Nucleus accumbens (tissue), 56 donors: ENCODE measurements at places on chromosomes 7 and 10.

GRCh38 chr7:28136420-28136819 is 44.2 kb downstream of the JAZF1 start:
- no peak for DNase-seq

GRCh38 chr10:4313051-4313450 is 513.0 kb upstream of the AKR1E2 start:
- DNase-seq, result no peak

GRCh38 chr7:77245015-77245755 is 45.6 kb upstream of the FGL2 start:
- peak; percentile 4 for DNase-seq

DNA sequence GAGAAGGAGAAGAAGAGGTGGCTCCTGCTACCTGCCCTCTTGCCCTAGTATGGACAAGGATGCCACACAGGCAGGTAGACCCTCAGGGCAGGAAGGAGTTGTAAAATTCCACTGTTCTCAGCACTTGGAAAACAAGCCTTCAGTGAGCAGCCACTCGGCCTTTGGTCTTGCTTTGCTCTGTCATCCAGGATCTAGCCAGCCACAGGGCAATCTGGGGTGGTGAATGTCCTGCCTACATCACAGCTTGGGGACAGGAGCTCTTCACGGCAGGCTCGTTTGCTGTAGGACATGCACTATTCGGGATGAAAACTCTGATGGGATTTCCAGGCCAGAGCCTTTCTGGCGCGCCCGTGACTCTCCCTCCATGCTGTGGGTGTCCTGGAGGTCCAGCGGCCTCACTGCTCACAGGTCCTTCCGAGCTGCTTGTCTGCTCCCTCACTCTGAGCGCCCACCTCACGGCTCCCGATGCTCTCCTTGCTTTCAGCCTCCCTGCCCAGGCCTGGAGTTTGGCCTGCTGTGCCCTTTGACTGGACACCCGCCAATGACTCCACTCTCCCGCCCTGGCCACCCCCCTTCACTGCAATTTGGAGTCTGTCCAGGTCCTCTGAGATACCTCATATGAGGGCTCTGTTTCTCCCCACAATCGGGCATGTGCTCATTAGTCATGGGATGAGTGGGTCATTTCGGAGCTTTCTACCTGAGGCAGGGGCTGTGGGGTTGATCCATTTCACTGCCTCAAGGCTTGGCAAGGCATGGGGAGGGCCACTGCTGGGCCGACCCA is 227.2 kb upstream of the GRB10 start:
- no peak for DNase-seq

DNA sequence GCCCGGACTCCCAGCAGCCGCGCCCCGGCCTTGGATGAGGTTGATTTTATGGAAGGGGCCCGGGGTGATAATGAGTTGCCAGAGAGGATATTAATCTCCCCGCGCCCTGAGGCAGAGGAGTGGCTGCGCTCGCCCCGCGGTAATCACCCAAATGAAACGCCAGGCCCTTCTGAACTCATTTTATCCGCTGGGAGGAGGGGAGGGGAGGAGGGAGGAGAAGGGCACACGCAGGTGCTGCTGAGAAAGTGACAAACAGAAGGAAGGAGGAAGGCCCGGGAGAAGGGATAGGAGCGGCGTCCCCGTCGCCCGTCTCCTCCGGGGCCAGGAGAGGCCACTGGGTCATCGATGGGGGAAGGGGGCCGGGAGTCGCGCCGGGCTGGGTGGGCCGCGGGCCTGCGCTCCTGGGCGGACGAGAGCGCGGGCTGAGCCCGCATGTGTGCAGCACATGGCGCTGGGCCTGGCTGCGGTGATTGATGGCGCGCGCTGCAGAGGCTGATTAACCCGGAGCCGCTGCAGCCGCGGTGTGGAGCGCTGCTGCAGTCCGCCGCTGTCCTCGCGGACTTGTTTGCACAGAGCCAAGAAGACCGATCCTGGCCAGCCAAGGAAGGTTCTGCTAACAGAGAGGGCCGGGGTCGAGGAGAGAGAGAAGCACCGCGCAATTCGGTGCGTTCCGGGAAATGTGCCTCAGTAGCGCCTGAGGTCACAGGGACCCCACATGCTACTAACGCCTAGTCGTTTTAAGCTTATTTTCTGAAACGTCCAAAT is 6.5 kb downstream of the MNX1 start:
- DNase-seq, result no peak

DNA sequence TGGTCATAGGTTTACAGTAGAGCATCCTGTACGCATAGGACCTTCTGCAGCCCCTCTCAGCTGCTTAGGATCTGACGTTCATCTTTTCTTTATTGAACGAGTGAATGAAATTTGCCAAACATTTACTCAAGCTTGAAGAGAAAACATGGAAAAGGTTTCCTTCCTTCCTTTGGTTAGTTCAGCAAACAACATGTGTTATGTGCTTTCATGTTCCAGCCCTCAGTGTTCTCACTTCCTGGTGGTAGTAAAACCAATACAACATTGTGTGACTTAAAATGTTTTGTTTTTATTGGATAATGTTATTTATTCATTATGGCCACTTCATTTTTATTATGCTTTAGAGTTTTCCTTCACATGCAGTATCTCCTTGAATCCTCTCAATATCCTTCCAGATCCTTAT is 1.4 kb upstream of the CDCA7L start:
- no peak for DNase-seq

DNA sequence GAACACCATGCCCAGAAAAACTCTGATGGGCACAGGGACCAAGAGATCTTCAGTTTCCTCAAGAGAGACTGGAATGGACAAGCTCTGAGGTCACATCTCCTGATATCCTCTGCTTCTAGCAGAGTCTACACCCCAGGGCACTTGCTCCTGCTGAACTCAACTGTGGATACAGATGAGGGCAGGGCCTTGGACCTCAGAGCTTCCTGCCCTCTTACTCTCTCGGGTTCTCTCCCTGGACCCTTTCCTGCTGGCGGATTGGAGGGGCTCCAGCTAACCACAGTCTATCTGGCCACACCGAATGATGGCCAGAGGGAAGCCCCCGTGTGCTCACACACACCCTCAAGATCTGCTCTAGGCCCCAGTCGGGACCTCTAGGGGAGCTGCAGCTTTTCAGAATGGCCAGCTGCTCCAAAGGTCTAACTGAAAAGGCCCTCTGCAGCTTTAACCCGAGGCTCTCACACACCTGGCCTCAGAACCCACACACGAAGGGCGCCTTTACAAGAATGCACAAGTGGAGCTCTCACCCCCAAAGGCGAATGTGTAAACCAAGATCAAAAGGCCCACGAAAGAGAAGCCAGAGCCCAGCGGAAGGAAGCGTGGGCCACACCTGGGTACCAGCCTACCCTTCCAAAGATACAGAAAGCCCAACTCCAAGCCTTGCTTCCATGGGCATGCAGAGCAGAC is 65.5 kb downstream of the FAM53B start:
- no peak for DNase-seq
